ENCODE measurements at places on chromosomes 6 and 20.
A peak's percentile ranks its signal among the peaks of the same experiment; 100 is the strongest.

GRCh38 chr6:26071135-26071534, 16.1 kb upstream of the HFE start:
- DNase-seq, result peak; percentile 33

- DNase-seq, result no peak
Observed at GRCh38 chr20:61762886-61763739, 302.6 kb downstream of the TAF4 start.

GRCh38 chr6:1697688-1698351, 88.1 kb downstream of the FOXC1 start:
- no peak for DNase-seq

GRCh38 chr6:1703923-1704322, 94.2 kb downstream of the FOXC1 start:
- no peak for DNase-seq

- DNase-seq, result no peak
Observed at GRCh38 chr20:45248609-45249008, 5.8 kb downstream of the SLPI start.

- no peak for DNase-seq
Observed at GRCh38 chr20:43283126-43283525, 93.4 kb upstream of the PTPRT start.

DNA sequence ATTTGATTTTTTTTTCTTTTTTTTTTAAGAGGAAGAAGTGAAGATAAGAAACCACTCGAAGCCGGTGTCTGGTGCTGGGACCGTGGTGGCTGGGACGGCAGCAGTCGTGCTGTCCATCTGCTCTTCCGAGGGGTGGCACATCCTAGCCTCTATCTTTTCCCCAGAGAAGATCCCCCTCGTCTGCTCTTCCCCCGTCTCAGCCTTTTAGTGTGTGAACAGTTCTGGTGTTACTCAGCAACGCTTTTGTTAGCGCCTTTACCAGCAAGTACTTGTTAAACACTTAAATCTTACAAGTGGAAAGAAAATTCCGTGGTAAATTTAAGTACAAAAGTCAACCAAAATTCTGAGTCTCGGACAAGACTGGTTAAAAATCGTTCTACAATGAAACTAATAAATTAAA, 90.1 kb downstream of the RSPH3 start:
- no peak for DNase-seq

- DNase-seq, result no peak
Observed at GRCh38 chr6:156735751-156736150, 41.4 kb upstream of the ARID1B start.

GRCh38 chr6:142802124-142802523, 142.9 kb downstream of the HIVEP2 start:
- DNase-seq, result peak; percentile 33

DNA sequence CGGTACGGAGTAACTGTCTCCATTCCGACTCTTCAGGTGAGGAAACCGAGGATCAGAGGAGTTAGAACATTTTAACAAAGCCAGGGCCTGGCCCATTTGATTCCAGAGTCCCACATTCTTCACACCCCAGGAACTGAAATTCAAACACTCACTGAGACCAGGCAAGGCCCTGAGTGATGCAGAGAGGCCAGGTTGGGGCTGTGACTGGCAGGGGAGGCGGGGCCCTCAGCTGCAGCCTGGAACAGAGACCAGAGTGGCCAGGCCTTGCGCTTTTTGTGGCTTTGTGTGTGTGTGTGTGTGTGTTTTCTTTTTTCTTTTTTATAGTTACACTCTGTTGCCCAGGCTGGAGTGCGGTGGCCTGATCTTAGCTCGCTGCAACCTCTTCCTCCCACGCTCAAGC, 57.2 kb downstream of the BCAS4 start:
- no peak for DNase-seq

DNA sequence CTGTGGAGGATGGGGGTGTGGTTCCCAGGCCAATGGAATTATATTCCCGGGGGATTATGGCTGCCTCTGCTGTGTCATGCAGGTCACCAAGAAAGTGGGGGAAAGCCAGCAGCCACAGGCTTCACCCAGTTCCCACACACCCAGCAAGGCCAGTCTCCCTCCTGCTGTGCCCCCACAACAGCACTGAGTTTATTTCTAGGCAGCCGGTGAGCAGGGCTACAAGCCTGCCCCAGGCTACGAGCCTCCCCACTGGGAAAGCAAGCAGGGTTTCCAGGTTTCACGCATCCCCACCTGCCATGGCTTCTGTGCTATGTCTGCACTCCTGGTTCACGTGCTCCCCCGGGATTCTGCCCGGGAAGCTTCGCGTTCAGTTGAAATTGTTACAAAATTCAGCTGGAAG, 72.6 kb downstream of the ERMARD start:
- DNase-seq, result no peak

DNA sequence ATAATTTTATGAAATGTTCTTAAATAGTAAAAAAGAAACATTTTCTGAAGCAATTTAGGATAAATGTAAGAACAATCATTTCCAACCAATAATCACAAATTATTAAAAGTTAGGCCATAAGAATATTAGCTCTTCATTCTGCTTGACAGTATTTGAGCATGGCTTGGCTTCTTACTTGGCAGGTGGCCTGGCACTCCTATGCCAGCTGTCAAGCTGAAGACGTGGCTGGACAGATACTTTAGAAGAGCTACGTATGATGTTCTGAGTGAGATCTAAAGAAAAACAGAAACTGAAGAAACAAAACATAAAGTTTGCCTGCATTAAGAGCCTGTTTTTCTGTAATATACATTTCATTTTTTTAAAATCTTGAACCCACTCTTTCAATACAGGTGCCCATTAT, 438.9 kb downstream of the GRIK2 start:
- peak; percentile 9 for DNase-seq

DNA sequence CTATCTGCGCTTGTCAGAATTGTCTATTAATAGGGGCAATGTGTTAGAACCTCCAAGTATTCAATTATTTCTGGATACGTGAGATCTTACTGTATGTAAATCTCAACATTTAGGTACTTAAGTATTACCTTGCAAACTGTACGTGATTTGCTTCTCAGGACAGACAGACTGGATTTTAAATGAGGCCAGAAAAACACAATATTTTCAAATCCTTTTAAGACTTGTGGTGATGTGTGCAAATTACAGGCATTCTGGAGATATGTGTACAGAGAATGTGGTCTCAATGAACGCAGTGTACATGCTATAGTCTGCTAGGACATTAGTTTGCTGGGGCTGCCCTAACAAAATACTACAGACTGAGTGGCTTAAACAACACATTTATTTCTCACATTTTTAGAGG, 16.9 kb downstream of the CCR6 start:
- no peak for DNase-seq

DNA sequence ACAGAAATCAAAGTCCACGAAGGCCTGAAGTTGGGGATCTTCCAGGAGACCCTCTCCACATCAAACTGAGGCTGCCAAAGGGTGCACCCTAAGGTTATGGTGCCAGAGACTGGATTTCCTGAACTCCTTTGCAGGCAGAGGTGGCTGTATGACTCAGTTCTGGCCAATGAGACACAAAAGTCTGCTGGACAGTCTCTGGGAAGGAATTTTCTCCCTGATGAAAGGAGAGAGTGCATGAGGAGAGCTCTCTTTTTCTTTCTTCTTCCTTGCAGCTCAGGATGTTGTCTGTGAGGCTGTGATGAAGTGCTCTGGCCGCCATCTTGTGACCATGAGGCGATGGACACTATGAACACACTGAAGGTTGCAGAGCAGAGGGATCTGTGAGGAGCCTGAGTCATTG, 85.2 kb downstream of the MDGA1 start:
- no peak for DNase-seq

DNA sequence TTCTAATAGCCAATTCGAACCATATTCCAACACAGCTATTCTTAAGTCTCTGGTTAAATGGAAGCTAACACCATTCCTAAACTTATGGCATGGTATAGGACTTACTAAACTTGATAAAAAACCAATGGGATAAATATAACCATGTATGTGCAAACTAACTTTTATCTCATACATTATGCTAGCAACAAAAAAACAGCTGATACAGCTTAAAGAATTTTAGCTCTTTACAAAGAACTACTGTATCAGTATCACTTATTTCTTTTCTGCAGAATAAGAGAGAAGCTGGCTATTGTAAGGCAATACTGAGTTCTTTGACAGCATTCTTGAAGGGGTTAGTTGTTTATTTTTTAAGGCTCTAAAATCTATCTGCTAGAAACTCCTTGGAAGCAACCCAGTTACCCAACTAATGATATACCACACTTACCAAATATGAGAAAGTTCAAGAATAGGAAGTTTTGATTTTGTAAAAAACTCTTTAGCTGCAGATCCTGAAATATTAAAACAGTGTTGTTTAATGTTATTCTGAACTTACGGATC, 44.9 kb downstream of the REPS1 start:
- DNase-seq, result no peak

DNA sequence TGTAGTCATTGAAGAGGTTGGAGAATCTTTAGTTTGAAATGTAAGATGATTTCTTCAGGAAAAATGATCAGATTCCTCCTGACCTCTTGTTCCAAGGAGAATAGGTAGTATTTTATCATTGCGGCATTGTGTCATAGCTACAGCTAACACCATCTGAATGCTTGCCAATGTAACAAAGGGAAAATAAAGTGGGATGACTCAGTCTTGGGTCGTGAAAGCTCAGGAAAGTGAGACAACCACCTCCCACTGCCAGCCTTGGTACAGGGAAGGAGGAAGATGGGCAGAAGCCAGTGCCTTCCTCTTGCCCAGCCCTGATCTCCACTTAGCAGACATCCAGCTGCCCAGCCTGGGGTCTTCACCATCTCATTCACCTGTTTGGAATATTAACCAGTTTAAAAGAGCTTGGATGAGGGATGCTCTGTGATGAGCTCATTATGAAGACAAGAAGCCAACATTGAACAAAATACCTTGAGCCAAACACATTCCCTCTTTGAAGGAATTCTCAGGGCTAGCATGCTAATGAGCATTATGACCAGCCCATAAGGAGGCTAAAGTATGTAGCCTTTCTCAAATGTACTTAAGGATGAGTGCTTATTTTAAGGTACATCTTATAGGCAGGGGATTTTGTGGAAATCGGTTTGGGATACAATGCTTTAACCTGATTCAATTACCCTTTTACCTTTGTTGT, 40.0 kb upstream of the APCDD1L start:
- no peak for DNase-seq

DNA sequence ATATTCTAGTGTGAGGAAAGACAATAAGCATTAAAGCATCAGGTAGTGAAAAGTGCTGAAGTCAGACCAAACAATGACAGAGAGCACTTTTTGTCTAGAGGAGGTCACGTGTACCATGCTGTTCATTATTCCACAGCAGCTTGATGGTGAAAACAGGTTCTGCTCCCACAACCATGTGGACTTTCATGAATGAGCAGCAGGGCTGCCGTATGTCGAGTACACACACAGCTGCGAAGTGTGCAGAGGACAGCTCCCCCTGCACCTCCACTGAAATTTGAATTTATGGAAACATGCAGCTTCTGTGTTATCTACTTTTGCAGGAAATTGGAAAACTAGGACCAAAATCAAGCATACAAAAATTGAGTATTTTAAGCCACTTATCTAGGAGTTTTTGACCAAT, 85.3 kb downstream of the MAP7 start:
- no peak for DNase-seq

- DNase-seq, result no peak
Observed at GRCh38 chr20:3223994-3224680, 14.8 kb downstream of the ITPA start.

DNA sequence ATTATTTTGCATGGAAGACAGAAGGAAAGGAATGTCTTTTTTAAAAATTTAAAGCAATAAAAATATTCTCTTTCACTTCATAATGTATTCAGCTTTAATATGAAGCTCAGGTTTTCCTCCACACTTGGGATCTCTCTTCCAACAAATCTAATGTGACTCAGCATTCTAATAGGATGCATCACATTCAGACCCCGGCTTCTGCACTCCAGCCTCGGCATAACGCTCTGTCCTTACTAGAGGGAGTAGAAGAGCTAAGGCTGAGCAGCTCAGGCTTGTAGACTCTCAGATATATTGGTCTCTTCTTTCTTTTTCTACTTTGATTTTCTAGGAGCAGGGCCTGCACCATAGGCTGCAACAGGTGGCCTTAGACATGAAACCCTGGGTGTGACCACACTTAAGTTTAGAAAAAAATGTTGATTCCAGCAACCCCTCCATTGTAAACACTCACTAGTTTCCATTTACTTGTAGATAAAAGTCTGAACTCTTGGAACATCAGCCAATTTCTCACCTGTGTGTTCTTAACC, 161.7 kb downstream of the PAK5 start:
- no peak for DNase-seq

DNA sequence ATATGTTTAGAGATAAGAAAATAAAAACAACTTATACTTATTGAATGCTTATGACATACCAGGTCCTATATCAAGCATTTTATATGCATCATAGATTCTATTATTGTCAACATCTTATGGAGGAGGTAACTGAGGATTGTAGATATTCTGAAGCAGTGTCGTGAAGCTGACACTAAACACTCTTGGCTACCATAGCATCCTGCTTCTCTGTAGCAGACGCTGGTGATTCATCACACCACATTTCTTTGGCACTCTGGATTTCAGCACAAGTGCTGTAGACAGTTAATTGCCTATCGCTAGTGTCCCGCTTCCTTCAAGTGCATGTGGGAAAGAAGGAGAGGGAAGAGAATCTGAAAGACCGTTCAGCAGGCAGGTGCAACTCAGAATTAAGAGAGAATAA, 317.1 kb downstream of the PLCB1 start:
- no peak for DNase-seq

DNA sequence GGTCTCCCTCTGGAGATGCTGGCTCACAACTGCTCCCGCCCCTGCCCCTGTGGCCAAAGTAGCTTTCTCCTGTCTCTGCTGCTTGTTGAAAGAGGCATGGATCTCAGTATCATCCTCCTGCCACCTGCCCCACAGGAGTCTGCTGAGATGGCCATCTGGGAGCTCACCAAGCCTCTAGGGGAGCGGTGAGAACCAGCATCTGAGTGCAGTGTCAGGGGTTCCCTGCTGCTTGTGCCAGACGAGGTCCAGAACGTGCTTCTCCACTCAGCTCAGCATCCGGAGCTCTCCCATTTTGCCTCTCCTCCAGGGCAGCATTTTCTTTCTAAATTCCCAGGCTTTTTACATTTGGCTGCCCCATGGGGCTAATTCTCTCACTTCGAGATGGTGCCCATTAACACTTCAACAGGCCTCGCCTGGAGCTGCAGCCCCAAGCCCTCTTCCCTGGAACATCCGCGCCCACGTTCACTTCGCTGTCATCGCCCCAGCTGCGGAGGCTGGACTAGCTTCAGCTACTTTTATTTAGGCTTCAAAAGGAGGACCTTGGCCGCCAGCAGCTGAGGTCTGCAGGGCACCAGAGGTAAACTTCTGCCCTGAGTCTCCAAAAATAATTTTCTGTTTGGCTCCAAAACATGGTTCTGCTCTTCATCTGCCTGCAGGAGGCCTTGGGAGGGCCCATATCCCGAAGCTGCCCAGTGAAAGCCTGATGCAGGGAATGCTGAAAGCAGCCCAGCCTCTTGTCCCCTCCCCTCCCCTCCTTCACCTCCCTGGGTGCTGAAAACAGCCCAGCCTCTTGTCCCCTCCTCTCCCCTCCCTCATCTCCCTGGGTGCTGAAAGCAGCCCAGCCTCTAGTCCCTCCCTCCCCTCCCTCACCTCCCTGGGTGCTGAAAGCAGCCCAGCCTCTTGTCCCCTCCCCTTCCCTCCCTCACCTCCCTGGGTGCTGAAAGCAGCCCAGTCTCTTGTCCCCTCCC, 25.2 kb upstream of the MLN start:
- DNase-seq, result no peak

- no peak for DNase-seq
Observed at GRCh38 chr6:139142262-139142661, 7.4 kb downstream of the HECA start.

- no peak for DNase-seq
Observed at GRCh38 chr6:18053078-18053477, 65.6 kb upstream of the KIF13A start.

GRCh38 chr6:43779852-43780236, 9.8 kb downstream of the VEGFA start:
- DNase-seq, result no peak
